Ascending aorta (tissue), 2 donors: ENCODE measurements at places on chromosomes 5 and 9.

DNA sequence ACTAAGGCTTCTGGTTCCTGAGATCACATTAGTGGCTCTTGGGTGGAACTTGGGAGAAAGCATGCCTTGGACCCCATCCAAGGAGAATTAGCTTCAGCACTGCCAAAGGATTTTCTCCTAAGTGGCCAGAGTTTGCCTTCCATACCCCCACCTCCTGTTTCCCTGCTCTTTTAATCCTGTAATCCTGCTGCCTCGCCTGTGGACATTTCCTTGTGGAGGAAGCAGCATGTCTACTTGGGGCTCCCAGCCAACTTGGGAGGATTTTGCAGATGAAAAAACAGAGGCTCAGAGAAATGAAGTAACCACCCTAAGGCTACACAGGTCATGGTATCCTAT, 1.6 kb downstream of the ARSI start:
- H3K27me3 ChIP-seq, result no peaks in the 10 kb centered on the region
- no peak overlapping the region for H3K27ac ChIP-seq
- peaks cover 8% of the 10 kb centered on the region for H3K4me1 ChIP-seq
- no peak overlapping the region for H3K4me3 ChIP-seq
- DNase-seq, result no peak

DNA sequence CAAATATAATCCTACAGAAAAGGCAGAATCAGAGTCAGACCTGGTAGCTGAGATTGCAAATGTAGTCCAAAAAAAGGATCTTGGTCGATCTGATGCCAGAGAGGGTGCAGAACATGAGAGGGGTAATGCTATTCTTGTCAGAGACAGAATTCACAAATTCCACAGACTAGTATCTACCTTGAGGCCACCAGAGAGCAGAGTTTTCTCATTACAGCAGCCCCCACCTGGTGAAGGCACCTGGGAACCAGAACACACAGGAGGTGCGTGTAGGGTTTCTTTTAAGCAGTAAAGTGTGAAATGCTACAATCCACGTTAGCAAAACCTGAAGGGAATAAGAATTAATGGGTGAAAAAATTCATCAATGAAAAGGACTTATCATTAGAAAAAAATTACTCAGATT, 145.8 kb downstream of the GIN1 start:
- DNase-seq, result no peak
- H3K27ac ChIP-seq, result no peak overlapping the region
- H3K27me3 ChIP-seq, result no peaks in the 10 kb centered on the region
- H3K4me3 ChIP-seq, result no peak overlapping the region

DNA sequence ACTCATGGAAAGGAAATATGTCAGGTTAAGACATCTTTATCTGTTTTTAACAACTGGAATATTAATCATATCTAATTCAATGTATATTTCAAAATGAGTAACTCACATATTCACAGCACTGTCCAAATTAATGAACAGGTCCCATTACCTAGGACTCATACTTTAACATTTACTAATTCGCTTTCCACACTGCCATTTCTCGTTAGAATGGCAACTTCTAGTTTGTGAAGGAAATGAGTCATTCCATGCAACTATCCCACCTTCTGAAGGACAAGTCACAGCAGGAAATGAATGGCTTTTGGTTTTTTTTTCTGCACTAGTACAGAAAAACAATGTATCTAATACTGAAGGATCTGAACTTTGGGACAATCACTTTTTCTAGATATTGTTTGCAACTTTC, 24.6 kb upstream of the IFNK start:
- H3K4me3 ChIP-seq, result no peak overlapping the region
- no peaks in the 10 kb centered on the region for H3K4me1 ChIP-seq
- H3K27me3 ChIP-seq, result no peaks in the 10 kb centered on the region
- no peaks in the 10 kb centered on the region for H3K36me3 ChIP-seq

GRCh38 chr5:149628221-149628620, 46.9 kb downstream of the ARHGEF37 start:
- no peak overlapping the region for H3K4me3 ChIP-seq
- peaks cover 22% of the 10 kb centered on the region for H3K36me3 ChIP-seq
- H3K27ac ChIP-seq, result no peak overlapping the region
- no peak for DNase-seq
- H3K27me3 ChIP-seq, result no peaks in the 10 kb centered on the region

DNA sequence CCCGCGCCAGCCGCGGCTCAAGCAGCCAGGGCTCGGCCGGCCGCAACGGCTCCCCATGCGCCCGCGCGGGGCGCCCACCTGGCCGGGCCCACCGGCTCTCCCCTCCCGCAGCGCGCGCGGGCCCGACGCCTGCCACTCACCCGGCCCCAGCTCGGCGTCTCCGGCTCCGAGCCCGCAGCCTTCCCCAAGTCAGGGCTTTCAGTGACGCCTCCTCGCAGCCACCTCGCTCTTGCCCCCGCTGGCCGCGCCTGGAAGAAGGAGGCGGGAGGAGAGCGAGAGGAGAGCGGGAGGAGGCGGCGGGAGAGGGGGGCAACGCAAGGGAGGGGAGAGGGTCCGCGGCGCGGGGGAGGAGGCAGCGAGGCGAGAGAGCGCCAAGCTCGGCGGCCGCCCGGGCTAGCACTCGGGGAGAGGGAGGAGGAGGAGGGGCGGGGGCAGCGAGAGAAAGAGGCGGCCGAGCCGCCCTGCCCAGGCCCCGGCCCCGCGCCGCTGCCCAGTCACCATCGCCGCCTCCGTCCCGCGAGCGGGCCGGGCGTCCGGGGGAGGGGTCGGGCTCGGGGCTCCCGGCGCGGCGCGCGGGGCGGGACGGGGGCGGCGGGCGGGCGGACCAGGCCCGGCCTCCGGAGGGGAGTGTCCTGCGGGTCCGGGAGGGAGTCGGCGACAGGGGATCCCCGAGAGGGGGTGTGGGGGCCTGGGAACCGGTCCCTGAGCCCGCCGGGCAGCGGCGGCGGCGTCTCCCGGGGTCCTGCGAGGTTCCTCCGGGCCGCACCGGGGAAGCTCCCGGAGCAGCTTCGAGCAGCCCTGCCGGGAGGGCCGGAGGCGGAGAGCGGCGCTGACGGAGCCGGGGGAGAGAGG, at the start of gene LHFPL2:
TSS of gene LHFPL2 (minus strand) at position 414 of the 852 bp plus-strand sequence. CDS start 138,559 bp downstream, outside the sequence.
- no peaks in the 10 kb centered on the region for H3K36me3 ChIP-seq
- H3K4me3 ChIP-seq, result peak within 1 kb of the TSS; percentile 94
- DNase-seq, result peak; percentile 39
- peaks cover 35% of the 10 kb centered on the region for H3K4me1 ChIP-seq
- no peaks in the 10 kb centered on the region for H3K27me3 ChIP-seq

- no peak for DNase-seq
- H3K36me3 ChIP-seq, result no peaks in the 10 kb centered on the region
- H3K27ac ChIP-seq, result no peak overlapping the region
- H3K4me1 ChIP-seq, result no peaks in the 10 kb centered on the region
- H3K4me3 ChIP-seq, result no peak overlapping the region
- no peaks in the 10 kb centered on the region for H3K27me3 ChIP-seq
These were observed 160.7 kb downstream of the TTC39B start for GRCh38 chr9:15146268-15146700.

- no peaks in the 10 kb centered on the region for H3K4me1 ChIP-seq
- no peak overlapping the region for H3K27ac ChIP-seq
- H3K36me3 ChIP-seq, result no peaks in the 10 kb centered on the region
- no peak for DNase-seq
- no peak overlapping the region for H3K4me3 ChIP-seq
- no peaks in the 10 kb centered on the region for H3K27me3 ChIP-seq
These were observed 258.7 kb upstream of the IRX4 start for GRCh38 chr5:2141254-2142000.

- H3K27me3 ChIP-seq, result no peaks in the 10 kb centered on the region
- DNase-seq, result no peak
- no peaks in the 10 kb centered on the region for H3K4me1 ChIP-seq
- H3K4me3 ChIP-seq, result no peak overlapping the region
- H3K27ac ChIP-seq, result no peak overlapping the region
- no peaks in the 10 kb centered on the region for H3K36me3 ChIP-seq
These were observed 29.5 kb downstream of the SEMA4D start for GRCh38 chr9:89468281-89468960.

DNA sequence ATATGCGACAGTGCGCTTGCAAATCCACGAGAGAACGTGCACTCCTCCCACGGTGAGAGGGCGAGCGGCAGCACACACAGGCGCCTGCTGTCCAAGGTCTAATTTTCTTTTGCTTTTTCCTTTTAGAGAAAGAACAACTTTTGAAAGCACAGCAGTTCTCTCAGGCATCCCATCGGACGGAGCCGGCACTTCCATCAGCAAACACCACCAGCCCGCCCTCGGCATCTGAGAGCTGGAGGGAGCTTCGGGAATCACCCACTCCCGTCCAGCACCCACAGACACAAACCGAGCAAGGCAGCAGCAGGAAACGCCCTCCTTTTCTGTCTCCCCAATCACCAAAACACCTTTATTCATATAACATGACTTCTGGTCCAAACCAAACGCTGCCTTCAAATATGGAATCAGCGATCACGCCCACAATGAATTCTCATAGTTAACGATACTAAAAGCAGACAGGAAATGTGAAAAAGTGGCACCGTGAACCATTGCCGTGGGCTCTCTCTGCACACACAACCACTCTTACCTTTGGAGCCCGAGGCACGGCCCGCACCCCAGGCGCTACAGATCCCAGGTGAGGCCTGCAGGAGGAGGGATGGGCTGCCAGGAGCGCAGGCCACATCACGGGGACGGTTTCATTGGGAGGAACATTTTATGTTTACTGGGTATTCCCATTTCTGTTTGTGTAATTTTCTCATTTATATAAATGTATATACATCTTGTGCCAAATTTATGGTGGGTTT, 14.2 kb downstream of the LPCAT1 start:
- H3K4me1 ChIP-seq, result no peaks in the 10 kb centered on the region
- peak; percentile 5 for DNase-seq
- no peaks in the 10 kb centered on the region for H3K27me3 ChIP-seq
- no peak overlapping the region for H3K27ac ChIP-seq
- no peak overlapping the region for H3K4me3 ChIP-seq

DNA sequence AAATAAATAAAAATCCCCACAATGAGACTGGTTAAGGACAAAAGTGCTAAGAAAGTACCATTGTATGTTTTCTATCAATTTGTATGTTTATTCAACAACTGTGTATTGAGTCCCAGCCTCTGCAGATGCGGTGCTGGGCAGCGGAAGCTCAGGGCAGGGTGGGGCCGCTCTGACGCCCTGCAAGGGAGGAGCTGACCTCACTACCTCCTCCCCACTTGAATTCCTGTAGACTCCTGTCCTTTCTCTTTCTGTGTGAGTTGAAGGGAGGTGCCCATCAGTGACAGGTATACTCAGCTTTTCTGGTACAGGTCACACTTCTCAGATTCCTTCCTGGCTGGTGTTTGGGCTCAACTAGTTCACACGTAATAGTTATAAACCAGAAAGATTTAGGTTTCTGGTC, 27.0 kb downstream of the ANGPTL2 start:
- H3K4me1 ChIP-seq, result no peaks in the 10 kb centered on the region
- no peaks in the 10 kb centered on the region for H3K36me3 ChIP-seq
- no peak overlapping the region for H3K27ac ChIP-seq

DNA sequence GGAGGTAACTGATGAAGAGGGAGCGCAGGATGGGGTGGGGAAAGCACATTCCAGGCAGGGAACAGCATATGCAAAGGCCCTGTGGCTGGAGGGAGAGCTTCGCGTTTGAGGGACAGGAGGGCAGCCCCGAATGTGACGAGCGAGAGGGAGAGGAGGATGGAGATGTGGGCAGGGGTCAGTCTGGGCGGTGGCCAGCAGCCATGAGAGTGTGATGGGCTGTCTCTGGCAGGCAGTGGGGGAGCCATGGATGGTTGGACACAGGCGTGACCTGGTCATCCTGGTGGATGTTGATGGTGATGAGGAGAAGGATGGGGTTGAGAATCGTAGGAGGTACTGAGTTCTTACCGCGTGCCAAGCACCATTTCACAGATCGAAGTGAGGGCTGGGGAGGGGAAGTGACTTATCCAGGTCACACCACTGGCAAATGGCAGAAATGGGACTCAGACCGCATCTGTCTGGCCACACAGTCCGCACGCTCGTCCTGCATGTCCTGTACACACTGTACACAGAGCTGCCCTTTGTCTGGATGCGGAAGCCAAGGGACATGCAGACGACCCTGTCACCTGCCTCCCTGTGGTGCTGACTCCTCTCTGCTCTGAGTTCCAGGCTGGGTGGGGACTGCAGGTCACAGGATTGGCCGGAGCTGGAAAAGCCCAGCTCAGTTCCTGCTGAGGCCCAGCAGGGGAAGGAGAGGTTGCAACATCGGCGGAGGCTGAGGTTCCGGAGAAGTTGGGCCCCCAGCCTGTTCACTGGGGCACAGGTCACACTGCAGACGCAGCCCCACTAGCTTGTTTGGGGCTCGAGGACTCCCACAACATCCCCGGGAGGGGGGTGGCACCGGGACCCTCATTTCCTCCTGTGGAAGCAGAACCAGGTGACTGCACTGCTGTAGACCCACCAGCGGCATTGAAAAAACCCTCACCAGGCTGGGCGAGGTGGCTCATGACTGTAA, 165.6 kb upstream of the IER5L start:
- no peaks in the 10 kb centered on the region for H3K36me3 ChIP-seq
- H3K27ac ChIP-seq, result peak overlapping the region; percentile 59
- peak; percentile 62 for DNase-seq
- H3K27me3 ChIP-seq, result no peaks in the 10 kb centered on the region
- H3K4me3 ChIP-seq, result no peak overlapping the region

GRCh38 chr5:55101556-55102276, 730 bp upstream of the GZMA start:
- DNase-seq, result no peak
- no peaks in the 10 kb centered on the region for H3K4me1 ChIP-seq
- H3K27ac ChIP-seq, result no peak overlapping the region
- H3K36me3 ChIP-seq, result no peaks in the 10 kb centered on the region
- no peak overlapping the region for H3K4me3 ChIP-seq

GRCh38 chr5:134370311-134370870, 978 bp upstream of the UBE2B start:
- peaks cover 18% of the 10 kb centered on the region for H3K4me1 ChIP-seq
- peaks cover 6% of the 10 kb centered on the region for H3K36me3 ChIP-seq
- peak overlapping the region; percentile 79 for H3K4me3 ChIP-seq
- DNase-seq, result no peak
- H3K27ac ChIP-seq, result peak overlapping the region; percentile 98

DNA sequence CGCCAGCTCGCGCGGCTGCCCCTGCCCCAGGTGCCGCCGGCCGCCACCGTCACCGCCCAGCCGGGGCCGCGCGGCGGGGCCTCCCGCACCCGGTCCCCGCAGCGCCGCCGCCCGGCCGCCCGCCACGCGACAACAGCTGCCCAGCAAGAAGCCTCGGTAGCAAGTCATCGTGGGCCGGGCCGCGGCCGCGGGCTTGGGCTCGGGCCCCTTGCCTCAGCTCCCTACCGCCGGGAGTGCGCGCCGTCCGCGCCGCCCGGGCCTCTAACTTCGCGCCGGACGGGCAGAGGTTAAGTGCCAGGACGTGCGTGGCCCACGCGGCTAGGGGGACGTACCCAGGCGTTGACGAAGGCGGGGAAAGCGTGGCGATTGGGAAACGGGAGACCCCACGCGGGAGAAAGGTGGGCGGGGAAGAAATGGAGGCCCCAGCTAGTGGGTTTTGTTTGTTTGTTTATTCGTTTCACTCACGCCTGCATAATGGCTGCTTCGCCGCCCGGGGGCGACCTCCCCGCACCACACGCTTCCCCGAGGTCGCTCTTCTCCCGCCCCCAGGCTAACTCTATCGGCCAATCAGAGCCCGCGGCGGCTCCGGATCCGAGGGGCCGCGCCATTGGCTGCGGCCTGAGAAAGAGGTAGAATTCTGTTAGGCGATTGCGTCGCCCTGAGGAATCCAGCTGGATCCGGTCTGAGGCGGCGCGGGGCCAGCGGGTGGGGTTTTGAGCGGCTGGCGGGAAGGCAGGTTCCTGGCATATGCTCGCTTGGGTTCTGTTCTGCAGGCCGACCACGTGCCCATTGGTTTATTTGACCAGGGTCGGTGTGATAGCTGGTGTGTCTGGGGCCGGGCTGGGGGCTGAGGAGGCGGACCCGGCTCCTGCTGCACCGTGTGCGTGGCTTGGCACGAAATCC, at the start of gene NADK2:
TSS of gene NADK2 (minus strand) at position 295 of the 903 bp plus-strand sequence. CDS start at position 168, 127 bp downstream.
- peak; percentile 98 for DNase-seq
- H3K27ac ChIP-seq, result peak within 1 kb of the TSS; percentile 93
- H3K4me1 ChIP-seq, result peaks cover 8% of the 10 kb centered on the region
- H3K4me3 ChIP-seq, result peak within 1 kb of the TSS; percentile 65
- H3K27me3 ChIP-seq, result no peaks in the 10 kb centered on the region
